ENCODE measurements at places on chromosomes 16 and 17. TPM values are rescaled to one million over a fixed set of nuclear protein-coding genes. Genes with fewer than 3 reads are reported as not detected.

- H3K27me3 ChIP-seq, result no peaks in the 10 kb centered on the region
- no peaks in the 10 kb centered on the region for H3K36me3 ChIP-seq
- DNase-seq, result no peak
- H3K4me3 ChIP-seq, result no peak overlapping the region
- H3K27ac ChIP-seq, result no peak overlapping the region
- H3K4me1 ChIP-seq, result peaks cover 7% of the 10 kb centered on the region
Measured at GRCh38 chr16:53804467-53804866, 100.5 kb downstream of the FTO start.

GRCh38 chr17:2701161-2701995, 10.2 kb downstream of the CLUH start:
- no peak for DNase-seq
- H3K36me3 ChIP-seq, result peaks cover 94% of the 10 kb centered on the region
- no peaks in the 10 kb centered on the region for H3K27me3 ChIP-seq
- H3K4me1 ChIP-seq, result no peaks in the 10 kb centered on the region
- no peak overlapping the region for H3K4me3 ChIP-seq

DNA sequence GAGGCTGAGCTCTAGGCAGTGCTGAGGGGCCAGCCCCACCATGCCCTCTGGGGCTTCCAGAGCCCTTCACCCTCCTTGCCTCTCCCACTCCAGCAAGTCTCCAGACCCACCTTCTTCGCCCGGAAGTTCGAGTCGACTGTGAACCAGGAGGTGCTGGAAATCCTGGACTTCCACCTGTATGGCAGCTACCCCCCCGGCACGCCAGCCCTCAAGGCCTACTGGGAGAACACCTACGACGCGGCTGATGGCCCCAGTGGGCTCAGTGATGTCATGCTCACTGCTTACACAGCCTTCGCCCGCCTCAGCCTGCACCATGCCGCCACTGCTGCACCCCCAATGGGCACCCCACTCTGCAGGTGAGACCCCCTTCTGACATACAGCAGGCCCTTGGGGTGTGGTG, 10.5 kb downstream of the XYLT2 start:
- H3K27ac ChIP-seq, result no peak overlapping the region
- H3K4me1 ChIP-seq, result no peaks in the 10 kb centered on the region
- H3K36me3 ChIP-seq, result peaks cover 88% of the 10 kb centered on the region
- no peaks in the 10 kb centered on the region for H3K27me3 ChIP-seq

DNA sequence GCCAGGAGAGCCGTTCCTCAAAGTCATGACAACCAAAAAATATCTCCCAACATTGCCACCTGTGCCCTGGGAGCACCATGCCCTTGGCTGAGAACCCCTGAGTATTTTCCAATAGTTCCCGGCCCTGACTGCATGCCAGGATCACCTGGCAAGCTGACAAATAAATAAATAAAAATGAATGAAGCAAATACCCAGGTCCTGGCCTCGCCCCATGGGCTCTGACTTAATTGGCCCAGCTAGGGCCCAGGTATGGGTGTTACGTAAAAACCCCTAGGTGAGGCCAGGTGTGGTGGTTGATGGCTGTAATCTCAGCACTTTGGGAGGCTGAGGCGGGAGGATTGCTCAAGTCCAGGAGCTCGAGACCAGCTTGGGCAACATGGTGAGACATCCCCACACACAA, 2.7 kb upstream of the C16orf74 start:
- no peak for DNase-seq
- peaks cover 38% of the 10 kb centered on the region for H3K27me3 ChIP-seq
- H3K4me1 ChIP-seq, result peaks cover 51% of the 10 kb centered on the region
- H3K36me3 ChIP-seq, result no peaks in the 10 kb centered on the region
- H3K27ac ChIP-seq, result no peak overlapping the region

DNA sequence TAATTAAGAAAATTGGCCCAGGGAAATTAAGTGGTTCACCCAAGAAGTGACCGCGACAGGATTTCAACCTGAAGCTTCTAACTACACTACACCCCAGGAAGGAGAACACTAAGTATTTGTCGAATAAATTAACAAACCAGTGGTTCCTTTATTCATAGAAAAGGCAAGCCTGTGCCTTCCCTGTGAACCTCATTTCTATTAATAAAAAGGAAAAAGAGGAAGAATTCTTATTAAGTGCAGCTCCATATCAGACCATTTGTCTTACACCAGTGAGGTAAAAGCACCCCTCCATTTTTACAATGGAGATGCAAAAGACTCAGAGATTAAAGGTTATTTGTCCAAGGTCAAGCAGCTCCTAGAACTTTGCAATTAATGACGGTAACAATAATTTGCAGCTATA, 1.7 kb downstream of the COPS3 start:
- no peak overlapping the region for H3K4me3 ChIP-seq
- H3K36me3 ChIP-seq, result peaks cover 13% of the 10 kb centered on the region
- H3K27me3 ChIP-seq, result no peaks in the 10 kb centered on the region
- H3K4me1 ChIP-seq, result peaks cover 10% of the 10 kb centered on the region
- no peak for DNase-seq

DNA sequence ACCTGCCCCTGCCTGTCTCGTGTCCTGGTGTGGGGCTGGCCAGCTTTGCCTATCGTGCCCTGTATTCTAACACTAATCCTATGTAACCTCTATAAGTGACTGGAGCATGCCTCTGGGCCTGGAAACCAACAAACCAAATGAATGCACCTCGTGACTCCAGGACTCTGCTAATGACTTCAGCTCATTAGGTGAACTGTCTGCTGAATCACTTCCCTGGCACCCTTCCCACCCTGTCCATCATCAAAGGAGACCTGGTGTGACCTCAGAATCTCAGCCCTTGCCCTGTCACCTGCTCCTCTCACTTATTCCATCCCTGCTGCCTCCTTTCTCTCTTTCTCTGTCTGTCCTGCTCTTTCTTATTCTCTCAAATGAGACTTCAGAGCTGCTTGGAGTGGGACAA, 322.4 kb downstream of the CBLN1 start:
- no peak overlapping the region for H3K27ac ChIP-seq
- H3K36me3 ChIP-seq, result no peaks in the 10 kb centered on the region
- DNase-seq, result no peak
- no peaks in the 10 kb centered on the region for H3K27me3 ChIP-seq

- no peak overlapping the region for H3K27ac ChIP-seq
- peaks cover 56% of the 10 kb centered on the region for H3K36me3 ChIP-seq
- no peaks in the 10 kb centered on the region for H3K27me3 ChIP-seq
- no peak overlapping the region for H3K4me3 ChIP-seq
Measured at GRCh38 chr17:73400915-73401545, 89.2 kb upstream of the CDC42EP4 start.

DNA sequence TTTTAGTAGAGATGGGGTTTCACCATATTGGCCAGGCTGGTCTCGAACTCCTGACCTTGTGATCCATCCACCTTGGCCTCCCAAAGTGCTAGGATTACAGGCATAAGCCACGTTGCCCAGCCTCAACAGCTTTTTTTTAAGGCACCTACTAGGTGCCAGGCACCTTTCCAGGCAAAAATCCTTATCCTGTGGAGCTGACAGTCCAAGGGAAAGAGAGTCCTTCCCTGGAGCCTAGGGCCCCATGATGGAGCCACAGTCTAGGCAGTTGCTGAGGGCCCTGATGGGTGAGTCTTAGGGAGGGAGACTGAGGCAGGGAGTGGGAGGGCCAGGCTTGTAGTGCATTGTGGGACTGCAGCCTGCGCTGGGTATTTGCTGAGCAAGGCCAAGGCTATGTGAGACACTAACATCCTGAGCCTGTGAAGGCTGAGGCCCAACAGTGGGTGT, 79.6 kb upstream of the TOB1 start:
- peaks cover 63% of the 10 kb centered on the region for H3K4me1 ChIP-seq

DNA sequence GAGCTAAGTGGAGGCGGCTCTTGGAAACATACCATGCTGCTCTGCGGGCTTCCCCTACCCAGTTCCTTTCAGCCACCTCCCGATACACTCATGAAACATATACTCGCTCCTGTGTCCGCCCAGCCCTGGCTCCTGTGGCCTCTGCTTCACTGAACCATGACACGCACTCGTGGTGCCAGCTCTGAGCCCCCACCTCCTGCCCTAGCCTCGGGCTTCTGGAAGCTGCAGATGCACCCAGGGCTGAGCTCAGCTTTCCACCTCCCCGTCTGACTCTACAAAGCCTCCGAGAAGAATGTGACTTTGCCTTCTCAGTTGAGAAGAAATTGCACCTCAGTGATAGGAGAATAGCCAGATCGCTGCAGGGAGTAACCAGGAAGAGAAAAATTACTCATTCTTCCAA, 11.0 kb downstream of the CALB2 start:
- H3K27me3 ChIP-seq, result no peaks in the 10 kb centered on the region
- H3K36me3 ChIP-seq, result no peaks in the 10 kb centered on the region
- H3K4me3 ChIP-seq, result no peak overlapping the region
- peaks cover under 1% of the 10 kb centered on the region for H3K4me1 ChIP-seq
- no peak overlapping the region for H3K27ac ChIP-seq
- no peak for DNase-seq

Gene NXPH3
- 2.8 TPM for total RNA-seq

Gene CTRB2
- total RNA-seq, result not detected

Gene SCGB1C2
- not detected for total RNA-seq

Measured in spinal cord (tissue), 10 donors.